ENCODE measurements at places on chromosomes 3 and 15. TPM values are rescaled to one million over a fixed set of nuclear protein-coding genes. Genes with fewer than 3 reads are reported as not detected.

The MNS1 gene
- total RNA-seq: 8.2 TPM

GRCh38 chr3:99475229-99475628, 163.2 kb upstream of the COL8A1 start:
- no peak for DNase-seq

- DNase-seq: no peak
Measured at GRCh38 chr3:79960594-79960993, 192.8 kb upstream of the ROBO1 start.

- peak; percentile 7 for DNase-seq
Measured at GRCh38 chr15:52440414-52440813, 88.3 kb downstream of the MYO5A start.

- DNase-seq: peak; percentile 22
Measured at GRCh38 chr3:102745881-102746280, 311.1 kb downstream of the ZPLD1 start.

The HHATL gene
- total RNA-seq: not detected

The PRTG gene
- 50.3 TPM for total RNA-seq

The TRNT1 gene
- 34.3 TPM for total RNA-seq

DNA sequence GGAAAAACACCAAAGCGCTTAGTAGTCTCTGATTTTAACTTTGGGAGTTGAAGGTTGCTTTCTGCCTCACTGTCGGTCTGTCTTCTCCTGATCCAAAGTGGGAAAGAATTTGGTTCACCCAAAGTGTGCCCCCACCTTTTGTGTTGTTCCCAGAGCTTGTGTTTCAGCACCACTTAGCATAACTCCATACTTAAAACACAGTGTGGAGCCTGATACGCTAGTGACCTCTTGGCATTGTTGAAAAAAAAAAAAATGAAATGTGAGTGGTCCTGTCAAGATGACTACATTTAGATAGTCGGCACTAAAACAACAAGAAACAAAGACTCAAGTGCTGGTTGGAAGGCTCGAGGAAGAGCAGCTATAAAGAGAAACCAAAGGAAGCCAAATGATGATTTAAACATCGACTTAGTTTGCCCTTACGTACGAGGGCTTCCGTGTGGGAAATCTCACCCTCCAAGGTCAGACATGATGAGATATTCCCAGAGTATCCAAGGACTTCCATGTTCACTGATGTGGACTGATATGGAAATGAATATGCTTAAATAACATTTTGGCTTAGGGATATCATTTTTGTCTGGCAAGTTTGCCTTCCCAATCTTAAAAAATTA, 178.8 kb downstream of the MEIS2 start:
- DNase-seq: no peak

DNA sequence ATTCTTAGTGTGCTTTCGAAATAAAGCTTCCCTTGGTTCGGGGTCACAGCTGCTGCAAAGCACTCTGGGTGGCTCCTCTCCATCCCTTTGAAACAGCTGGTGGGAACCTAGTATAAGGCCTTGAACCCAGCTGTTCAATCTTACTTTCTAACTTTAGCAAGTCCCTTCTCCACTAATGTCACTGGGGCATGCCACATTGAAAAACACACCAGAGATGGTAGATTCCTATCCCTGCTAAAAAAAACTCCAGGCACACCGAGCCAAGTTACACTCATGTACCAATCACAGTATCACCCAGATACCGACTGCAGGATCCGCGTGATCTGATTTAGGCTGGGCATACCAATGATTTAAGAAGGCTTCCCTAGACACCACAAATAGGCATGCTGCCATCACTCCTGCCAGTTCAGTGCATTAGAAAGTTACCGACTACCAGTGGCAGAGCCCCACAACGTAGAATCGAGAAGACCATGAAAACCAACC, 65.0 kb downstream of the WWTR1 start:
- DNase-seq: peak; percentile 89

GRCh38 chr3:1235526-1236120, 142.8 kb downstream of the CNTN6 start:
- peak; percentile 42 for DNase-seq

DNA sequence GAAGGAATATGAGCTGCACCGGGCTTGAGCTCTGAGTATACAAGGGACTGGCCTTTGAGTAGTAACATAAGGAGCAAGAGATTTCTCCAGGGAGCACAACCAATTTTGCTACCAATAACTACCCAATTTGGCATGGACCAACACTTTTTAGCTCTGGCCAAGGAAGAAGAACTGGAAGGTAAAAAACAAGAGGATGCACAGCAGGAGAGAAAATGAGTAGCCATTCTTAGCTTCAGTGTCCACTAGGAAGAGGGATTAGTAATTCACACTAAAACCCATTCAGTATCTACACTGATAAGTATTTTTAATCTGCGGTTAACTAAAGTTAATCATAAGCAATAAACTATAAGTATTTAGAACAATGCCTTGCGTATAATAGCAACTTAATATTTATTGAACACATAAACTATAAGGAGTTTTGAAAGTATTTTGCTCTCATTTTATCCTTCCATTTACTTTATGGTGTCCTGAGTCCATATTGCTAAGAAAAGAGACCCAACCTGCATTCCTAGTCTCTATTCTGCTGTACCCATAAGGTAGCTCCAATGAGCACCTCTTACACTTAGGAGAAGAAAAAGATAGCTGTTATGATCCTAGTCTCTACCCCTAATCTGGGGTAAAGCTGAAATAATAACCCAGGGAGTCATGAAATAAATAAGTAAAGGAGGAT, 268.9 kb downstream of the IGSF11 start:
- no peak for DNase-seq

DNA sequence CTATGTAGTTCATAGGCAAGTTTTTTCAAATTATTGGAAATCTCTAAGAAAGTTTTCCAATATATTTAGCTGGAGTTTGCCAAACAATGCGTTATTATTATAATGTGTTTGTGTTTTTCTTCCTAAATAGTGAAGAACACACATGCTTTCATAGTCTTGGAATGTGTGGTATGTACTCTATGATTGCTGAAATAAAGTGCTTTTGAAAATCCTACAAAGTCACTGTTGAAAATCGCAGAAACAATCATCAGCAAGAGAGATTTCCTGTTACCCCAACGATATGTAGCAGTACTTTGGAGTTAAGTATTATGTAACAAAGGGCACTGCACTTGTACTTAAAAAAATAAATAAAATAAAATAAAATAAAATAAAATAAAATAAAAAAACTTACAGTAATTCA, 796.2 kb downstream of the NAALADL2 start:
- DNase-seq: no peak

The ACKR4 gene
- not detected for total RNA-seq

DNA sequence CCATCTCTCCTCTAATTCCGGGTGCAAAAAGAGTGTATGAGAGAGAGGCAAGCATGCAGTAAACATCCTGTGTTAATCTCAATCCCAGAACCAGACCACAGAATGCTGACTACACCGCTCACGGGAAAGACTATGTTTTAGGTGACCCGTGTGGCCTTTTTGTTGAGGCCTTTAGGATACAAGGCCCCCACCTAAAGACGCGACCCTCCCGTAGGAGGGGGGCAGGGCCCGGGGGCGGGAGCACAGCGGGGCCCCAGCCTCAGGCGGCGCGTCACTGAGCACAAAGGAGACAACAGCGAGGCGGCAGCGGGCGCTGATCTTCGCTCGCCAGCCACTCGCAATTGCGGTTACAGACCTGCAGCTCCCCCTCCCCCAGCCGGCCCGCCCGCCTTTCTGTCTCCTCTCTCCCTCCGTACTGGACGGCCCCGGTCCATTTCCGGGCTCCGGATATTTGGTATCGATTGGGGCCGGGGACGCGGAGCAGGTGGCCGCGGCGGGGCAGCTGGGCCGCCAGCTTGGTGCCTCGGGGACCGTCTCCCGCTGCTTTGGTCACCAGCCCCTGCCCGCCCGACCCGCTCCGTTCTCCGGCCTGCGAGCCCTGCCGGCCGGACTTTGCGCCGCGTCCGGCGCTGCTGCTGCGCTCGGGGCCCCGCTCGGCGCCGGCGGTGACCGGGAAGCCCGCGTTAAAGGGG, at the start of gene CCDC50:
Gene CCDC50 (plus strand): TSS at position 433 of the 692 bp plus-strand sequence. CDS start 281 bp downstream, outside the sequence.
- peak; percentile 65 for DNase-seq

- no peak for DNase-seq
Measured at GRCh38 chr15:32799936-32800535, 82.2 kb downstream of the GREM1 start.

The UROC1 gene
- total RNA-seq: not detected

GRCh38 chr3:182436547-182436946, 356.8 kb upstream of the ATP11B start:
- DNase-seq: no peak

DNA sequence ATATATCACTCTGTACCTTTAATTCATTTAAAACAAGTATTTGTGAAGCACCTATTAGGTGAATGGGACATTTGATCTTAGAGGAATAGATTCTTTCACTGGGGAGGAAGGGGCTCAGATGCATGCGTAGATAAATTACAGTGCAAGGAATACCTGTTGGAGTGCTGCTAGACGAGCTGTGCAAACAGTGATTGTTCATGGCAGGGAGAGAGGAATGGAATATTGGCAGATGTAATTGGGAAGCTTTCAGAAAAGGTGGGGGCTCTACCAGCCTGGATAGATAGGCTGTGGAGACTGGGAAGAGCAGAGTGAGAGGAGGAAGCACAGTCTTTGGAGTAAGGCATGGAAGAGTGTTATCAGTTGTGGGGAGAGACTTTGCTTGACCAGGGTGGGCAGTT, 116.8 kb downstream of the AKAP13 start:
- DNase-seq: no peak

DNA sequence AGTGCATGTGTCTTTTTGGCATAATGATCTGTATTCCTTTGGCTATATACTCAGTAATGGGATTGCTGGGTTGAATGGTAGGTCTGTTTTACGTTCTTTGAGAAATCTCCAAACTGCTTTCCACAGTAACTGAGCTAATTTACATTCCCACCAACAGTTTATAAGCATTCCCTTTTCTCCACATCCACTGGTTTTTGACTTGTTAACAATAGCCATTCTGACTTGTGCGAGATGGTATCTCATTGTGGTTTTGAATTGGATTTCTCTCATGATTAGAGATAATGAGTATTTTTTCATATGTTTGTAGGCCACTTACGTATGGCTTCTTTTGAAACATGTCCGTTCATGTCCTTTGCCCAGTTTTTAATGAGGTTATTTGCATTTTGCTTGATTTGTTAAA, 117.7 kb downstream of the CHCHD4 start:
- DNase-seq: no peak

DNA sequence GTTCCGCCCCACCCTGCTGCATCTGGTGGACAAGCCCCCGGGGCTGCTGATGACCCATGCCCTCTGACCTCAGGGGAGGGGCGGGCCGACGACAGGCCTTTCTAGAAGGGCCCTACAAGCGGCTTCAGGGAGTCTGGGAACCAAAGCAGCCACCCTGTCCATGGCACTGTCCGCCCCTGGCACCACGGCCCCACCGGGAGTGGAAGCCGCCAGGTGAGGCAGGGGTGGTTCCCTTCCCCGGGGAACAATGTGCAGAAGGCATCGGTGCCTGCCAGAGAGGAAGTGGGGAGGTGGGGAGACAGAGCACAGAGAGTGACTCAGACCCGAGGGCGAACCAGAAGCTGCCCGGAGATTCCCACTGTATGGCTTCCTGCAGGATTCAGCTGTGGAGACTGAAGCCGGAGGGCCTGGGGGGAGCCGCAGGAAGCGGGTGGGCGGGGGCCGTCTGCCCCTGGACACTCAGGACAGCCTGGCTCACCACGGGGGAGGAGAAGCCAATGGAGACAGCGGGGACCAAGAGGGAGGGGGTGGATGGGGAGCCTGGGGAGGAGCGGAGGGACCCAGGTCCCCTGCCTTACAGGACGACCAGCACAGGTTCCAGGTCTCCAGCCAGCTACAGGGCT, 134.0 kb downstream of the TPRA1 start:
- DNase-seq: no peak

- no peak for DNase-seq
Measured at GRCh38 chr3:71942432-71943187, 157.7 kb upstream of the PROK2 start.

- DNase-seq: no peak
Measured at GRCh38 chr3:142366434-142366833, 81.4 kb downstream of the XRN1 start.

GRCh38 chr3:38582941-38583645, 66.4 kb downstream of the SCN5A start:
- no peak for DNase-seq

DNA sequence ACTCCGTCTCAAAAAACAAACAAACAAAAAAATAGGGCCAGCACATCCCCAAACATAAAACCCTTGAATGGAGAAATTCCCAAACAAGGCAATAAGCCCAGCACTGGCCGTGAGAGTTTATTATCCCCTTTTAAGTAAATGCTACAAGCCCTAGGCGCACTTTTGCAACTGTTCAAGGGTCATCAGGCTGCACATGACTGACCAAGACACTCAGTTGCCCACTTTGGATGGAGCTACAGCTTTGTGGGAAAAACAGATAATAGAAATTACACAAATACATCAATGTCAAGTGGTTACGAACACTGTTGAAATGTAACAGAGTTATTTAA, 33.7 kb upstream of the ZNF445 start:
- peak; percentile 8 for DNase-seq

GRCh38 chr15:70442616-70443321, 320.6 kb downstream of the UACA start:
- DNase-seq: no peak

DNA sequence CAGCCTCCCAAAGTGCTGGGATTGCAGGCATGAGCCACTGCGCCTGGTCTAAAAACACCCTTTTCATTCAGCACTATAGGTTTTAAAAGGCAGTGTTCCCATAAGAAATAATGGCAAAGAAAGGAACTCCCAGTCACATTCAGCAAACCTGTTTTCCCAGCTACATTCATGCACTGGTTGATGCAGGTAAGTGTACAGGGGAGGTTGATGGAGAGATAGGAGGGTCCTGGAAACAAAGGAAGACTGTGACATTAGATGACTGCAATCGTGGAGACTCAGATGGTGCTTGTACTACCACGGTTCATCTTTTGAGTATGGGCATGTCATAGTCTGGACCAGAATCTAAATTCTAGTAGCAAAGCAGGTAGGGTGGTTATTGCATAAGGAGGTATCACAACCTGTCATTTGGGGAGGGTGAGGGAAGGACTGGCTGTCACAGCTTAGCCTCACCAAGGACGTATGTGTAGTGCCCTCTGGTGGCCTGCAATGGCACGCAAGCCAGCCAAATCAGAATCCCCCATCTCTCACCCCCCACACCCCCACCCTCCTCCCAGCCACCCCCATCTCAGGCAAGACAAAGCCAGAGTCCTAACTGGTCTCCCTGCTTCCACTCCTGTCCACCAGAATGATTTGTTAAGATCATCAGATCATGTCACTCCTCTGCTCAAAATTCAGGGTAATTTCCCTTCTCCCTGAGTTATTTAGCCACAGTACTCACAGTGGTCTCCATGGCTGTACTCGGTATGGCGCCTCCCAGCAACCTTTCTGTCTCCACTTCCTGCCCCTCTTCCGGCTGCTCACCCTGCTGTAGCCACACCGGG, 28.8 kb upstream of the UBL7 start:
- peak; percentile 72 for DNase-seq

The SCAANT1 gene
- total RNA-seq: not detected

GRCh38 chr3:11116336-11117059, 37.8 kb upstream of the HRH1 start:
- DNase-seq: no peak

DNA sequence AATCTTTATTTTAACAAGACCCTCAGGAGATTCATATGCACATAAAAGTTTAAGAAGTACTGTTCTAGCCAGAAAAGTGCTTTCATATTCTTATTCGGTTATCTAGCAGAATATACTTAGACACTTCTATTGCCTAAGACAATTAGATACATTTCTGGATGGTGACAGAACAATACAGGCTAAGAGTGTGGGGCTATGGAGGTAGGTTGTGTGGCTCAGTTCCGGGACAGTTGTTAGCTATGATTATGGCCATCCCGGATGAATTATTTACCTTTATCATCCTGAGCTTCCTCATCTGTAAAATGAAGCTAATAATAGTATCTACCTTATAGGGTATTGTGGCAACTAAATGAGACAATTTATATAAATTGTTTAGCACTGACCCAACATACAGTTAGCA, 6.6 kb downstream of the FAM98B start:
- DNase-seq: no peak

The PCOLCE2 gene
- 12.3 TPM for total RNA-seq
